Hepatic stellate cell (primary cell): ENCODE measurements at places on chromosomes 4 and X.

- DNase-seq: no peak
Observed at GRCh38 chrX:133434197-133434820, 19.0 kb upstream of the GPC4 start.

GRCh38 chr4:60911127-60911526 is 289.0 kb upstream of the ADGRL3 start:
- DNase-seq: no peak

- peak; percentile 95 for DNase-seq
Observed at GRCh38 chr4:4333265-4333706, 43.2 kb downstream of the ZBTB49 start.

- DNase-seq: peak; percentile 27
Observed at GRCh38 chr4:110165382-110166286, 32.8 kb downstream of the ELOVL6 start.

GRCh38 chr4:139773560-139774318 is 108.1 kb downstream of the MGST2 start:
- no peak for DNase-seq

DNA sequence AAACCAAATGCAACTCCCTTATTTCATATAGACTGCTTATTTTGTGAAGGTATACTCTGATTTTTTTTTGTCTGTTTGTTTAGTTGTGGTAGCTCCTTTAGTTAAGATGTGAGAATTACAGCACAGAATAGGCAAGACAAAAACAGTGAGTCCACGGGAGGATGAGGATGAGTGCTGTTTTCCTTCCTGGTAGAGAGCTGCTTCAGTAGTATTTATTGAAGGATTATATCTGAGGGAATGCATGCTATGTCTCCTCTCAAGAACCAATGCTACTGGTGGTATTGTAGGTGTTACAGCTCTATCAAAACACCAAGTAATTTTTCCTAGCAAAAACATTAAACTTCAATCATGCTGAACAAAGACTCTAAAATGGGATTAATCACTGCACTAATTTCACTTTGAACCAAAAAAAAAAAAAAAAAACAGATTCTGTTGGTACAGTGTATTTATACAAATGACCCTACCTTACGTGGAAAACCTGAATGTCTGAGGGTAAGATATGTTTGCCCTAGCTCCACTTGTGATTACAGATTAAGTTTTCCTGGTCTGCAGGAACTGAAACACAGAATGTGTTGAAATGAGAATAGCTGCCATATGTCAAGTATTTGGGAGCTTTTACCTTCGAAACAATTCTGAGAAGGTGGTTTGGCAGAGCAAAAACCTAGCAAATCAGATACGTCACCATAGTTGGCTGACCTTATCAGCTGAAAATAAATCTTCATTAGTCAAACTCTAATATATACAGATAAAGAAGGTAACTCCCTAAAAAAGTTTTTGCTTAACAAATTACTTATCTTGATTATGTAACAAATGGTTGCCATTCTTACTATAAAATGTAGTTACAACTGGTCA is 40.3 kb downstream of the PPP3CA start:
- no peak for DNase-seq

GRCh38 chr4:123545667-123546572 is 149.3 kb downstream of the SPRY1 start:
- no peak for DNase-seq

- DNase-seq: peak; percentile 2
Observed at GRCh38 chrX:143664302-143664701, 28.4 kb upstream of the SLITRK4 start.

GRCh38 chr4:102318526-102318925 is 26.8 kb downstream of the SLC39A8 start:
- no peak for DNase-seq

DNA sequence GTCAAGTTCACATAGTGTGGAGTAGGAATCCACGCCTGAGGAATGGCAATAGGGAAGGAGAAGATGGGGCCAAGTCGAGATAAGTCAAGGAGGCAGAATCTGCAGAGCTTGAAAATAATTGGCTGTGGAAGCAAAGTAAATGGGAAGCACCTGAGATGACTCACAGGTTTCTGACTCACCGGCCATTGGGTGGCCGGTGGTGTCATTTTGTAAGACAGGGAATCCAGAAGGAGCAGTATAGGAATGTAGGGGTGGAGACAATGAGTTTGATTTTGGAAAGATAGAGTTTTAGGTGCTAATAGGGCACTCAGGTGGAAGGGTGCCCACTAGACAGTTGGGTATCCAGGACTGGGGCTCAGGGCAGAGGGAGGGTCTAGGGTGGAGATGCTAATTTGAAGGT is 201.0 kb upstream of the MAMLD1 start:
- DNase-seq: no peak

GRCh38 chr4:189060104-189060503 is 880.6 kb upstream of the FRG1 start:
- no peak for DNase-seq

- no peak for DNase-seq
Observed at GRCh38 chr4:110224142-110224541, 25.7 kb upstream of the ELOVL6 start.

DNA sequence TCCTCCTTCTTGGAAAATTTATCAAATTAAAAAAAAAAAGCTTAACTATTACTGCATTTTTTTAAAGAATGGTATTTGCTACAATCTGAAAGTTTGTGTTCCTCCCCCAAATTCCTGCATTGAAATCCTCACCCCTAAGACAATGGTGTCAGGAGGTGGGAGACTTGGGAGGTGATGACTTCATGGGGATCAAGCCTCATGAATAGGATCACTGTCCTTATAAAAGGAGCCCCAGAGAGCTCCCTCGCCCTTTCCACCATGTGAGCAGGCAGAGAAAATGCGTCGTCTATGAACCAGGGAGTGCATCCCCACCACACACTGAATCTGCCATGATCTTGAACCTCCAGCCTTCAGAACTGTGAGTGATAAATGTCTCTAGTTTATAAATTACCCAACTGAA is 38.0 kb downstream of the DHRSX start:
- no peak for DNase-seq

- DNase-seq: peak; percentile 7
Observed at GRCh38 chrX:20442597-20442996, 175.9 kb upstream of the RPS6KA3 start.
